Upper lobe of left lung (tissue), 6 donors: ENCODE measurements at places on chromosomes 13 and 19. TPM values are rescaled to one million over a fixed set of nuclear protein-coding genes. Genes with fewer than 3 reads are reported as not detected.

CCDC70 gene
- total RNA-seq: not detected

CNN2 gene
- 98.1 TPM for total RNA-seq

TSSK6 gene
- total RNA-seq: 2.9 TPM

SERPINE3 gene
- not detected for total RNA-seq

MAB21L1 gene
- not detected for total RNA-seq

DNA sequence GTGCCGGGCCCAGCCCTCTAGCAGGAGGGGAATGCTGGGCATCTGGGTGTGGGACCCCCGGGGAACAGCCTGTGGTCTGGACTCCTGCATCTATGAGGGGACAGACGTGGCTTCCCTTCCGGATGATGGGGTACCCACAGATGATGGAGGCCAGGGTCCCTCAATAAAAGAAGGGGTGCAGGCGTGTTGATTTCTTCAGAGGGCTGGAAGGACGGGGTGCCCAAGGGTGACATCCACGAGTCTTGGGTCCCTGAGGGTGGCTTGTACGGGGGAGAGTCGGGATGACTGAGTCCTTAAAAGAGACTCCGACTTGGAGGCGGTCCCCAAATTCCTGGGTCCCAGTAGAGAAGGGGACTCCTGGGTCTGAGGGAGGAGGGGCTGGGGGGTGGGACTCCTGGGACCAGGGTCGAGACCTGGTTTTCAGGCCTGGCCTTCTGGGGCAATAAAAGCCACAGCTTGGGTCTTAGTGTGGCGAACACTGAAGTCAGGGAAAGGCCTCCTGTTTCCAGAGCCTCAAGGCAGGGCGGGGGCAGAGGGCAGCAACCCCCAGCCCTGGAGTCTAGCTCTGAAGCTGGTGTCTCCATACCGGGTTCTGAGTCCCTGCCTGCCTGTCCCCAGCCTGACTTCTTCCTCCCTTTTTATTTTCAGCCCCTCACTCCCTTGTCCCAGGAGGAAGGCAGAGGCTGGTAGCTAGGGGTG is 459 bp upstream of the GRIN2D start:
- H3K27me3 ChIP-seq: peaks cover 53% of the 10 kb centered on the region
- no peak overlapping the region for H3K4me3 ChIP-seq
- H3K36me3 ChIP-seq: peaks cover 14% of the 10 kb centered on the region
- no peak overlapping the region for H3K27ac ChIP-seq
- peaks cover 31% of the 10 kb centered on the region for H3K4me1 ChIP-seq
- DNase-seq: no peak

DNA sequence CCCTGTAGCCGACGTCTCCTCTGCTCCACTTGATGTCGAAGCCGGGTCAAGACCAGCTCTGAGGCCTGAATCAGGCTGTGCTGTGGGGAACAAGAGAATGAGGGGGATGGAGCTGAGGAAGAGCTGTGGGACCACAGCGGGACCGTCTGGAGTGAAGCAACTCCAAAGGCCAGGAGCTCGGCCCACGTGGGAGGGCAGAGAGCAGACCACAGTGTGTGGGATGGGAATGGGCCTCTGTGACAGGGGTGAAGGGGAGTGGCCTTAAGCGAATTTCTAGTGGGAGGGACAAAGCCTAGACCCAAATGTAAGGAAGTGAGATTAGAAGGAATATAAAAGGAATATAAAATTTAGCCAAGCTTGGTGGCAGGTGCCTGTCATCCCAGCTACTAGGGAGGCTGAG is 3.8 kb upstream of the SLC8A2 start:
- H3K27me3 ChIP-seq: peaks cover 20% of the 10 kb centered on the region
- DNase-seq: no peak
- peaks cover 13% of the 10 kb centered on the region for H3K4me1 ChIP-seq

DNA sequence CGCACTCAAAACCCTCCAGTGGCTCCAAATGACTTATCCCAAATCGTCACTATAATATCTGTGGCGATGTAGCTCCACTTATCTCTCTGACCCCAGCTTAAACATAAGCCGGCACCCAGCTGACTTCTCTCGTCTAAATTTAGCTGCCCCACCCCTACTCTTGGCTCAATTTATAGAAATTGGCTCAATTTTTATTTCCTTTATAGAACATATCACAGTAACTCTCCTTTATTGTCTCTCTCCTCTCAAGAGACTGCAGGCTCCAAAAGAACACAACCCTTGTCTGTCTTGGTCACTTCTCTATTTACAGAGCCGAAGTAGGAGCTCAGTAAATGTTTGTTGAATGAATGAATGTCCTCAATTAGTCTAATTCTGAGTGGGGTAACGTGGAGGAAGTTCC is 805 bp downstream of the ZNF784 start:
- H3K4me3 ChIP-seq: peak overlapping the region; percentile 58
- H3K36me3 ChIP-seq: peaks cover 12% of the 10 kb centered on the region
- H3K27me3 ChIP-seq: no peaks in the 10 kb centered on the region
- H3K27ac ChIP-seq: peak overlapping the region; percentile 98
- peaks cover 32% of the 10 kb centered on the region for H3K4me1 ChIP-seq

- H3K27me3 ChIP-seq: no peaks in the 10 kb centered on the region
- DNase-seq: no peak
- peaks cover 43% of the 10 kb centered on the region for H3K4me1 ChIP-seq
Measured at GRCh38 chr13:112692104-112692503, 2.3 kb downstream of the ATP11A start.

- peak overlapping the region; percentile 51 for H3K4me3 ChIP-seq
- H3K4me1 ChIP-seq: peaks cover 24% of the 10 kb centered on the region
- DNase-seq: no peak
- H3K27ac ChIP-seq: peak overlapping the region; percentile 91
Measured at GRCh38 chr19:7535998-7536695, 630 bp downstream of the PNPLA6 start.

DNA sequence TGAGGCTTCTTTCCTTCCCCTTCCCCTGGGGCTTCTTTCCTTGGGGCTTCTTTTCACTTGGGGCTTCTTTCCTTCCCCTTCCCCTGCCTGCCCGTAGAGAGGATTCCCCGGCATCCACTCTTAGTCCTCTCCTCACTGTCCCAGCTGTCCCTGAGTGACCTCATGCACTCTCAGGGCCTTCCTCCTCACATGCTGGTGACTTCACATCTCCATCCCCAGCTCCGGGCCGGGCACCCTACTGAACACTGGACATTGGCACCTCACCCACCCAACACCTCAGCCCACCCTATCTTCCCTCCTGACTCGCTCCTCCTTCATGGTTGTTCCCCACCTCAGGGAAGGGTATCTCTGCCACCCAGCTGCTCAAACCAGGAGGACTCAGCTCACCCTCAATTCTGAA is 130.6 kb downstream of the STARD13 start:
- no peak overlapping the region for H3K4me3 ChIP-seq
- H3K36me3 ChIP-seq: peaks cover 33% of the 10 kb centered on the region
- no peaks in the 10 kb centered on the region for H3K27me3 ChIP-seq
- H3K4me1 ChIP-seq: no peaks in the 10 kb centered on the region
- no peak for DNase-seq

- peaks cover 46% of the 10 kb centered on the region for H3K4me1 ChIP-seq
- no peak for DNase-seq
- no peaks in the 10 kb centered on the region for H3K27me3 ChIP-seq
- peak within 1 kb of the TSS; percentile 91 for H3K27ac ChIP-seq
Measured at GRCh38 chr19:11577451-11578257, at the start of gene ACP5. TSS of gene ACP5 (minus strand) at chr19:11577645. CDS start at chr19:11577317, 328 bp downstream.

DNA sequence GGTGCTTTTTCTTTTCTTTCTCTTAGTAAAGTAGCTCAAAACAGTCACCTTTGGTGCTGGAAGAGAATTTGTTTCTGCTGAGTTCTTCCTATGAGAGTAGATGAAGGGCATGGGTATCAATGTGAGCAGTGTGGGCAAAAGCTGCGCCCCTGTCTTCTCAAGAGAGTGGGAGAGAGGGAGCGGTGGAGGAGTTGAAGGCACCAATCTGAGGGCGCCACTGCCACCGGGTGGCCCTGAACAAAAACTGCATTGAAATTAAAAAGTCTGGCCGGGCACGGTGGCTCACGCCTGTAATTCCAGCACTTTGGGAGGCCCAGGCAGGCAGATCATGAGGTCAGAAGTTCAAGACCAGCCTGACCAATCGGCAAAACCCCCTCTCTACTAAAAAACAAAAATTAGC is 28.7 kb upstream of the EPHX3 start:
- peaks cover 20% of the 10 kb centered on the region for H3K4me1 ChIP-seq
- peaks cover 95% of the 10 kb centered on the region for H3K36me3 ChIP-seq
- DNase-seq: no peak
- H3K27ac ChIP-seq: no peak overlapping the region
- H3K27me3 ChIP-seq: no peaks in the 10 kb centered on the region
- H3K4me3 ChIP-seq: no peak overlapping the region

GRCh38 chr13:73961181-73961580 is 173.0 kb downstream of the KLF12 start:
- no peak overlapping the region for H3K27ac ChIP-seq
- H3K4me3 ChIP-seq: no peak overlapping the region
- no peaks in the 10 kb centered on the region for H3K27me3 ChIP-seq
- no peaks in the 10 kb centered on the region for H3K4me1 ChIP-seq

DNA sequence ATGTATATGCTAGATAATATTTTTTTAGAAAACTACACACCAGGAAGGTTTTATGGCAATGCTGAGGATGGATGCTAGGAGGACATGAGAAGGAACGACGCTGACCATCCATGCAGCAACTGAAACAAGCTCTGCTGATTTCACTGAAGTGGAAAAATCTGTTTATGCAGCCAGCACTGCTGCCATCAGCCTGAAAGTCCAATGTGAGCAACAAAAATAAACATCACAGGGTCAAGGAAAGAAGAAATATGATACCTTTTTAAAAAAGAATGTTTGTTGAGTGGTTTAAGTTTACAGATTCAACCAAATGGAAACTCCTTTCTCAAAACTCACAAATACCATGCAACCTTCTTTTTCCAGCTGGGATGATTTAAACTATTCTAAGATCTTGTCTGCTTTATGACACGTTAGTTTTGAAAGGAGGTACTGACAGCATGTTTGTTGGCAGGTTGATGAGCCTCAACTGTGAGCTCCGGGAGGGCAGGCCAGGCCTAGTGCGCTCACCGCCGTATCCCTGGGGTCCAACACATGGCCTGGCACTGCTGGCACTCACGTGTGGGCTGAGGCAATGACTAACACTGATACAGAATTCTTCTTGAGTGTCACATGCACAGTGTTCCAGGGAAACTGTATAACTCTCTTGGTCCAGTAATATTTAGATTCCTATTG is 46.8 kb downstream of the LATS2 start:
- no peak overlapping the region for H3K4me3 ChIP-seq
- H3K27ac ChIP-seq: peak overlapping the region; percentile 44
- no peaks in the 10 kb centered on the region for H3K36me3 ChIP-seq
- peaks cover 57% of the 10 kb centered on the region for H3K4me1 ChIP-seq
- DNase-seq: no peak

DNA sequence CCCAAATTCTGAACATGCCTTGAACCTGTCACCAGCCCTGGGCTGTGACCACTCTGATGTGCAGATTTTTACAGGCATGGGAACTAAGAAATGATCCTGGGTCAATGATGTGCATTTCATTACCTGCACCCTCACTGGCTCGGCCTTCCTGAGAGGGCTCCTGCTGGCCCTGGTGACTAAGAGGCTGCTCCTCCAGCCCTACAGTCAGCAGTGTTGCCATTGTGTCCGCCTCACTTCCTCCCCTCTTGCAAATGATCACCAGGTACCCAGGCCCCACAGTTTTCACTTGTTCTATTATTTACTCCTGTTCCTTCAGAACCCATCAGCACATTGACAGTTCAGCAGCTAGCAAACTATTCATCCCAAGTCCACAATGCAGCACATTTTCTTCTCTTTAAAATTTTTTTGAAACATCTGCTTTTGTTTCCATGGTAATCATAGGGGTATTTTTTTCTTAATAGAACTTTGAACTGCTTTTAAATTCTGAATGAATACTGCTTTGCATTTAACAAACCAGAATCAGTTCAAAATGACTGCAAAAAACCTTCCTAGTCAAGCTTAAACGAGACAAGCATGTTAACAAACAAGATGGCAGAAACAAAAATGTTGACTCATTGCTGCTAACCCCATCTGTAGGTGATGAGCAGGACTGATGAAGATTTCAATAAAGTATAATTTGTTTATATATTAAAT is 29.3 kb downstream of the STARD13 start:
- peaks cover 45% of the 10 kb centered on the region for H3K4me1 ChIP-seq
- no peaks in the 10 kb centered on the region for H3K27me3 ChIP-seq
- DNase-seq: no peak

DNA sequence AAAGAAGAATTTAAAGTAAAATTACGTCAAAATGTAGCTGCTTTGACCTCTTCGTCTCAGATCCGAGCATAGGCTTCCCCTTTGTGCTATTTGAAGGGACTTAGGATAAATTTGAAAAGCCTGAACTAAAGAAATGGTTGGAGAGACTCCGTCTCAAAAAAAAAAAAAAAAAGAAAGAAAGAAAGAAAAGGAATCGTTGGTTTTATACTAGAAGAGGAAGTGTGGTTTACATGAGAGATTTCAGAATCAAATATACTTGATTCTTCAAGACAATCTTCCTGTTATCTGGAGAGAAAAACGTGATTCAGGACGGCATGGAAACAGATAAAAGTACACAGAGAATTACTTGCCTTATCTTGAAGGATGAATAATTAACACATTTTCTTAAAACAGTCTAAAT is 474 bp upstream of the ZNF780B start:
- H3K27me3 ChIP-seq: no peaks in the 10 kb centered on the region
- peak overlapping the region; percentile 82 for H3K4me3 ChIP-seq
- H3K27ac ChIP-seq: peak overlapping the region; percentile 60
- H3K36me3 ChIP-seq: no peaks in the 10 kb centered on the region
- DNase-seq: no peak
- H3K4me1 ChIP-seq: peaks cover 17% of the 10 kb centered on the region

DNA sequence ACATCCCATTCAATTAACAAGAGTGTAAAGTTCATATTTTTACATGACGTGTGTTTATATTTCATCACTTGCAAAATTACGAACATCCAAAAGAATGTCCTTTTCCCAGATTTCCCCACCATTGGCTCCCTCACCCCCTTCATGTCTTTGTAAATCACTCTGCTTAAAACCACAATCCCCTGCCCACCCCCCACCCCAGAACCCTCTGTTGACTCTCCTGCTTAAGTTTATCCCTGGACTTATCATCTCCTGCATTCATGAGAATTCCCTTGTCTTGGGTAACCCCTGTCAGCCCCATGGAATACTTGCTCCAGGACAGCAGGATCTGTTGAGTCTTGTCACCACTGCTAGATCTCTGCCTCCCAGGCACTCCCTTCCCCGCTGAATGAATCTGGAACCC is 109.9 kb downstream of the COL4A1 start:
- DNase-seq: no peak
- H3K36me3 ChIP-seq: peaks cover 15% of the 10 kb centered on the region
- no peaks in the 10 kb centered on the region for H3K27me3 ChIP-seq

DNA sequence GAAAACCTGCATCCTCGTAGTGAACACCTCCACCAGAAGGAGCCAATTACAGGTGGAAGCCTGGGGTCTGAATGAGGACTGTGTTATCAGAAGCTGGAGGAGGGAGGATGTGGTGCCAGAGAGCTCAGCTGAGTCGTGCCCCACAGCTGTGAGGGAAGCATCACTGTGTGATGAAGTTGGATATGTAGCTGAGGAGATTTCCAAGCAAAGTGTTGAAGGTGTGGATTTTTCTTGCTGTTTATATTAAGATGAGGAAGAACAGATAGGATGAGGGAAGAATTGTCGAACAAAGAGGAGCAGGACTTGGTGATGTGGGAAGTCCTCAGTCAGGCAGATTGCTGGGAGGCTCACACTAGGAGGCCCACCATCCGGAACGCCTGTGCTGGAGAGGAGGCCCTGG is 4.4 kb downstream of the RAB20 start:
- H3K36me3 ChIP-seq: no peaks in the 10 kb centered on the region
- no peak for DNase-seq
- H3K4me1 ChIP-seq: peaks cover 41% of the 10 kb centered on the region
- H3K4me3 ChIP-seq: no peak overlapping the region
- H3K27me3 ChIP-seq: no peaks in the 10 kb centered on the region
- H3K27ac ChIP-seq: peak overlapping the region; percentile 98

- no peaks in the 10 kb centered on the region for H3K36me3 ChIP-seq
- no peaks in the 10 kb centered on the region for H3K27me3 ChIP-seq
- peaks cover 20% of the 10 kb centered on the region for H3K4me1 ChIP-seq
- H3K27ac ChIP-seq: peak overlapping the region; percentile 77
- DNase-seq: peak; percentile 60
- H3K4me3 ChIP-seq: no peak overlapping the region
Measured at GRCh38 chr19:41546386-41546789, 29.6 kb upstream of the CEACAM21 start.
